Effector CD8-positive, alpha-beta T cell (primary cell): ENCODE measurements at places on chromosomes 1 and 21.

DNA sequence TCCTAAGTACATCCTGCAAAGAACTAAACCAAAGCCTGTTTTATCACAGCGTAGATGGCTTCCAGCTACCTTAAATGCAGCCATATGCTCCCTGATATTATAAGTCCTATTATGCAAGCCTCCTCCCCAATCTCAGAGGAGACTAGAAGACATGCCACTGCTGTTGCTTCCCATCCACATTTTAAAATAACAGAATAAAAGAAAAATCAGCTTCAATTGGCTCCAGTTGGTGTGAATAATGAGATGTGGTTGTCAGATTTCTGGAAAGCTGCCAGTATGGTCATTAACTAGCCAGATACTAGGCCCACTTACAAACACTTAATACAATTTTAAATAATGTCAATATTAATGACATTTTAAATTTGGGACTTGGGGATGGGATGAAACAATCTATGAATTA, 25.7 kb downstream of the WARS2 start:
- no peak for DNase-seq

- no peak for DNase-seq
These were observed 624.3 kb upstream of the BRINP3 start for GRCh38 chr1:191101960-191102359.

DNA sequence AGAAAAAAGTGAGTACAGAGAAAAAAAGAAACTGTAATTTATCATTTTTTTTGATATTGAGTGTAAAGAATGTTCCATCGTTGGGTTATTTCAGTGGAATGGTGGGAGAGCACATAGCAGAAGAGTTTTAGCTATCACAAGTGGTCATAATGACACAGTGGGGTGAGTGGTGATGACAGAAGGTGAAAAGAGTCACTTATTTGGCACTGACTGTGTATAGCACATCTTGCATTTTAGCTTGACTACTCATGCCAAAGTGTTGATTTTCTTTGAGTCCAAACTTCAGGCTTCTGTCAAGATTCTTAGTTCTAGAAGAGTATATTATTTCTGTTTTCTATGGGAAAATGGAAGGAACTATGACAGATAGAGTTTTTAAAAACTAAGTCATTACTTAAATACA, 261.2 kb downstream of the GRIK1 start:
- DNase-seq, result no peak

DNA sequence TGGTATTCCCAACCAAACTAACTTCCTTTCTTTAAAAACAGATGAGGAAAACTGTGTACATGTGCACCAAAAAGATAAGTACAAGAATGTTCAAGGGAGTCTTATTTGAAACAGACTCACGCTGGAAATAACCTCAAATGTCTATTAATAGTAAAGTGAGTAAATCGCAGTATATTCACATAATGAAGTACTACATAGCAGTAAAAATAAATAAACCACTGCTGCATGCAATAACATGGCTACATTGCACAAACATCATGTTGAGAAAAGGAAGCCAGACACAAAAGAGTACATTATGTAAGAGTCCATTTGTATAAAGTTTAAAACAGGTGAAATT, 5.2 kb upstream of the DENND2D start:
- DNase-seq, result no peak

DNA sequence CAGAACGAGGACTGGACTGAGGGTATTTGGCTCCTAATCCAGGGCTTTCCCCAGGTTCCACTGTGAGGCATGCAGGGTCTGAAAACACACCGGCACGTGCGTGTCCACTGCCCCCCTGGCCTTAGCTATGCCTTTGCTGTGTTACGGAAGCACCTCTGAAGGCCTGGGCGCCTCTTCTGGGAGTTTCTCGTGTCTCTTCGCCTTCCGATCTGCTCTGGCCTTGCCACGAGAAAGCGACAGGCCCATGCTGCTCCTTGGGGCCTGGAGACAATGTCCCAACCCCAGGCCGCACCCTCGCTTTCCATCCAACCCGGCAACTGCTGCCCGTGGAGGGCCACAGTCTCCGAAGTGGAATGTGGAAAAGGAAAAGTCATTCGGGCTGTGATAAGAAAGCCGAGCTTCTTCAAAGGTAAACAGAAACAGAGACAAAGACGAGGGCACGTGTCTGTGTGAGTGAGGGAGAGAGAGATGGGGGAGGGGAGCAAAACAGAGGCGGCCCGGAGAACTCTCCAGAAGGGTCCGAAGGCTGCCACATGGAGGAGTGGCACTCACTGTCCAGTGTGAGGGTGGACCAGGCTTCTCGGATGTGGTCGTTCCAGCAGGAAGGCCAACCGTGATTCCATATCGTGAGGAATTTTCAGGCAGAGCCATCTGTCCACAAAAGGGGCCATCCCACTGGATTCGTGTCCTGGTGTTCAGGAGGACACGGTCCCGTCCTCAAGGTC, 3.4 kb upstream of the UMODL1 start:
- DNase-seq, result no peak

DNA sequence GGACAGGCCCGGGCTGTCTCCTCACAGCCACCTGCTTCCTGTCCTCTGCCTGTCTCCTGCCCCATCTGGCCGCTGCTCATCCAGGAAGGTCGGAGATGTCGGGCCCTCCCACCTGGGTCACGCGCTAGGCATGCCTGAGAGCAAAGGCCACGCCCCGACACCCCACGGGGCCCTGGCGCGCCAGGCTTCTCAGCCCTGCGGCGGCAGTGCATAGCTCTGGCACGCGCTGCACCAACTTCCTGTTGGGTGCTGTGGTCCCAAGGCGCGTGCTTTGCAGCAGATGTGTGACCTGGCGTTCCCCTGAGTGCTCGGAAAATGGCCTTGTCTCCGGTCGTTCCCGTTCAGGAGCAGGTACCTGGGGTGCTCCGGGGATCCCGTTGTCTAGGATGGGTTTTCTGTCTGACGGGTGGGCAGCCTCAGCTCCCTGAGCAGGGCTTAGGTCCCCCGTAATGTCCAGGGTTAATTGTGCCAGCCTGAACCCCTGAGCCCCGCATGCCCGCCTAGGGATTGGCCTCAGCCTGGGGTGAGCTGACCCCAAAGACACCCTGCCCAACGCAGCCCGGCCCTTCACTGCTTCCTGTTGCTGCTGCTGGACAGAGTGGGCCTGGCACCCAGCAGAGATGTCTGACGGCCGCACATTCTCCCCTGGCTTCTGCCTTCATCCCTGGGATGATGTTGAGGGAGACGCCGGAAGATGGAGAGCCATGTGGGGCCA, 19.4 kb upstream of the KCNAB2 start:
- peak; percentile 81 for DNase-seq

DNA sequence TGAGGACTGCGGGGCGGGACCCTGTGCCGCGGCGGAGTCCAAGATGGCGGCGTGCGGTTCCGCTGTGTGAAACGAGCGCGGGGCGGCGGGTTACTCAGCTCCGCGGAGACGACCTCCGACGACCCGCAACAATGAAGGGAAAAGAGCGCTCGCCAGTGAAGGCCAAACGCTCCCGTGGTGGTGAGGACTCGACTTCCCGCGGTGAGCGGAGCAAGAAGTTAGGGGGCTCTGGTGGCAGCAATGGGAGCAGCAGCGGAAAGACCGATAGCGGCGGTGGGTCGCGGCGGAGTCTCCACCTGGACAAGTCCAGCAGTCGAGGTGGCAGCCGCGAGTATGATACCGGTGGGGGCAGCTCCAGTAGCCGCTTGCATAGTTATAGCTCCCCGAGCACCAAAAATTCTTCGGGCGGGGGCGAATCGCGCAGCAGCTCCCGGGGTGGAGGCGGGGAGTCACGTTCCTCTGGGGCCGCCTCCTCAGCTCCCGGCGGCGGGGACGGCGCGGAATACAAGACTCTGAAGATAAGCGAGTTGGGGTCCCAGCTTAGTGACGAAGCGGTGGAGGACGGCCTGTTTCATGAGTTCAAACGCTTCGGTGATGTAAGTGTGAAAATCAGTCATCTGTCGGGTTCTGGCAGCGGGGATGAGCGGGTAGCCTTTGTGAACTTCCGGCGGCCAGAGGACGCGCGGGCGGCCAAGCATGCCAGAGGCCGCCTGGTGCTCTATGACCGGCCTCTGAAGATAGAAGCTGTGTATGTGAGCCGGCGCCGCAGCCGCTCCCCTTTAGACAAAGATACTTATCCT, 430 bp downstream of the RBM15 start:
- DNase-seq, result peak; percentile 42
